Stimulated activated CD4-positive, alpha-beta T cell treated with anti-CD3 and anti-CD28 coated beads, Interleukin-4, amount 100 ng/mL, for 4 hours (primary cell): ENCODE measurements at places on chromosomes 7 and 10.

- no peak for DNase-seq
Observed at GRCh38 chr10:11830836-11831519, 7.8 kb downstream of the PROSER2 start.

DNA sequence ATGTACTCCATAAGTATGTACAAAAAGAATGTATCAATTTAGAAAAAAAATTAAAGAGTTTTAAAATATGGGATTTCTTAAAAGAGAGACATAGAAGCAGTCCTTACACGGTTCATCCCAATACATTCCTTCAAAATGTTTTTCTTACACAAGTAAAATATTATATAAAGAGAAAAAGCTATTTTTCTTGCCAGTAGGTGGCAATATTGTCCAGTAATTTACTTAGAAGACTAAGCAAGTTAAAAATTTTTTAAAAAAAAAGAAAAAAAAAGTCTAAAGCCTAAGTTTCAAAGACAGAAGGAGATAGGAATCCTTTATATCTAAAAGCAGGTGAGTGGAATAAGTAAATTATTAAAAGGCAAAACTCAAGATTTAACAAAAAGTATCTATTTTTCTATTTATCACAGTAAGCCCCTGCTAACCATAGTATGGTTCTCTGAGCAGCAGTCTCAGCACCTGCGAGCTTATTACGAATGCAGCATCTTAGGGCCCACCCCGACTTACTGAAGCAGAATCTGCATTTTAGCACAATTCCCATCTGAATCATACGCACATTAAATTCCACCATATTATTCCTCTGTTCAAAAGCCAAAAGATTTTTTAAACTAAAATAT, 240.6 kb downstream of the DGKI start:
- DNase-seq = no peak

- peak; percentile 61 for DNase-seq
Observed at GRCh38 chr7:5704534-5704922, 76.9 kb downstream of the RNF216 start.

- DNase-seq = no peak
Observed at GRCh38 chr7:20529260-20529659, 86.2 kb upstream of the ABCB5 start.

DNA sequence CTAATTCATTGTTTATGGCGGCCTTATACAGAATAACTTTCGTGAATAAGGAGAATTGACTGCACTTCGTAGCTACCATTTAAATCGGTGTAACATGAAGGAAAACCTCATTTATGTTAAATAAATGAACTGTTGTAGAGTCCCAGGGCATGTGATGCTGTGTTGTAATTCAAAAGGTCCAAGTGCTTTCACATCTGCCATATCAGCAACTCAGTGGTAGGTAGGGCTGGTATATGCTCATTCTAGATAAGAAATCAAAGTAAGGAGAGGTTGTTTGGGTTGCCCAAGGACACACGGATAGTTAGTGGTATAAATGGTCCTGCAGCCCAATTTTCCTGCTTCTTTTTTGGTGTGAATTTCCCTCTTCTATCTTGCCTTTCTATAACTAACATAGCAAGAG, 15.8 kb downstream of the BBS9 start:
- DNase-seq = no peak

GRCh38 chr10:117221156-117221711, 19.7 kb upstream of the SLC18A2 start:
- no peak for DNase-seq

- DNase-seq = no peak
Observed at GRCh38 chr10:91700788-91701444, 68.0 kb upstream of the PPP1R3C start.

GRCh38 chr10:84608126-84608525, 279.7 kb downstream of the CCSER2 start:
- DNase-seq = no peak

- DNase-seq = no peak
Observed at GRCh38 chr10:131580674-131581073, 269.2 kb upstream of the TCERG1L start.

DNA sequence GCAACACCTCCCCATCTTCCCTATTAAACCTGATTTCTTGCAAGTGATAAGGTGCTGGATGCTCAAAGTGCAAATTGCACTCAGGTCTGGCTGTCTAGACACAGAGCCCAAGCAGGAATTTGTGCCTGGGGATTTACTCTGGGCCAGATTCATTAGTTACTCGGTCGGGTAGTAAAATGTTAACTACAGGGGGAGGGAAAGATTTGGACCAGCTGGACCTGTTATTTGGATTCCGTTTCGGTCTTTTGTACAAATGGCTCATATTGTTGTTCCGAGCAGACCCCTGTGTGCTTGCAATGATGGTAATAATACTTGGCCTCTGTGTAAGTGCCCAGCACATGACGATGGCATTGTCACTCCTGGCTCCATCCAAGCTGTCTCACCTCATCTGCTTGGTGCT, 609.6 kb downstream of the KCNMA1 start:
- no peak for DNase-seq

- DNase-seq = no peak
Observed at GRCh38 chr10:69316313-69317059, 38.2 kb downstream of the HK1 start.

DNA sequence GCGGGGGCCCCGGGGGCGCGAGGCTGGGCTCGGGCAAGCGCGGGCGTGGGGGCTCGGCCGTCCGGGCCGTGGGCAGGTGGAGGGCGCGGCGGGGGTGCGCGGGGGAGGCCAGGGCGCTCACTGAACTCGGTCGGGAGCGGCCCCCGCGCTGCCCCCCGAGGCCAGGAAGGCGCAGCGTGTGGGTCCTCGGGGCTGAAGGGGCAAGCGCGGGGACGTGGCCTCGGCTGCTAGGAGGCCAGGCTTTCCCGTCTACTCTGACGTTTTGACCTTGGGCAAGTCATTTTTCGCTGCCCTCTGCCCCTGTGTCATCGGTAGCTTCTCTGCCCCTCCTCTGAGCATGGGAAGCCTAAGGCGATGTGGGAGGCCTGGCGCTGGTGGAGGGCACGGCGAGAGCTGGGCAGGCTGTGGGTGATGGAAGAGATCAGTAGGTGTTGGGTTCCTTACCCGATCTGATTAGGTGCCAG, 441 bp downstream of the FBH1 start:
- peak; percentile 8 for DNase-seq

DNA sequence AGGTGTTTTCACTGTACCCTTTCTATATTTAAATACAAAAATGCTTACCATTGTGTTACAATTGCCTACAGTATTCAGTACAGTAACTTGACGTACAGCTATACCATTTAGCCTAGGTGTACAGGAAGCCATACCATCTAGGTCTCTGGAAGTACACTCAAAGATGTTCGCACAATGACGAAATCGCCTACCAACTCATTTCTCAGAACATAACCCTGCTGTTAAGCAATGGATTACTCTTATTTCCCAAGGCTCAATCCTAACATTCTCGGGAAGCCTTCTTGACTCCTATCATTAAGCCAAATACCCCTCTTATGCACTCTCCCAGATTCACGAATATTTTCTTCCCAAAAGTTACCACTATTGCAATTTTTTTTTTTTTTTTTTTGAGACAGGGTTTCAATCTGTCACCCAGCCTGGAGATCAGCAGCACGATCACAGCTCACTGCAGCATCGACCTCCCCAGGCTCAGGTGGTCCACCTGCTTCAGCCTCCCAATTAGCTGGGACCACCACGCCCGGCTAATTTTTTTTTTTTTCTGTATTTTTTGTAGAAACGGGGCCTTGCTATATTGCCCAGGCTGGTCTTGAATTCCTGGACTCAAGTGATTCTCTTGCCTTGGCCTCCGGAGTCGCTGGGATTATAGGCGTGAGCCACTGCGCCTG, 1.5 kb downstream of the CWF19L1 start:
- no peak for DNase-seq

- DNase-seq = no peak
Observed at GRCh38 chr7:15341817-15342216, 220.0 kb downstream of the AGMO start.

DNA sequence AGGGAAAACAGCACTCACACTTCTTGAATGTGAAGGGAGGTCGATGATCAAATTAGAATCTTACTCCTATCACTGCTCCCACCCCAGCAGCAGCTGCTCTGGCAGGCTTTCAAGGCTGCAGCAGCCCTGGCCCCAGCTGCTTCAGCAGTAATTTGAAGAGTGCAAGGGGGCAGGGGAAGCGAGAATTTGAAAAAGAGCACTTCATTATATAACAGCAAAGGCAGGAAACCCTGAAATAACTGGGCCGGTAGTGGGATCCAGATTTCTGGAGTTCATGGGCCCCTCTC, 44.9 kb downstream of the MYPN start:
- DNase-seq = no peak

GRCh38 chr7:157007470-157008066, 2.9 kb downstream of the MNX1 start:
- DNase-seq = no peak

DNA sequence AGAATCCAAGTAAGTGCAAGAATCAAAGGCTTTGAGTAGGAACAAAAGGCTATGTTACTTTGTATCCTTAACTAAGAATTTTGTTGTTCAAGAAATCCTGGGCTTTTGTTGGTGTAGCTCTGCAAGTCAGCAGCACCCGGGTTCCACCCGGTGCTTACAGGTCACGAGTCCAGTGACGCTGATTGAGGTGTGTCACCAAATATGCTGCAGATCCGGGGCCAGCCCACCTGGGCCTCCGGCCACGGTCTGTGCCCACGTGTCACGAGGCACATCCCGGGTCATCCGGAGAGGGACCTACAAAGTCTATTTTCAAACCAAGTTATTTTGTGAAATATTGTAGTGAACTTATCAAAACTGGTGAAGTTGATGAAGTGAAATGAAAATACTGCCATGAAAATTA, 103.1 kb downstream of the MGMT start:
- no peak for DNase-seq

- DNase-seq = no peak
Observed at GRCh38 chr7:70410134-70410750, 721.7 kb upstream of the GALNT17 start.

DNA sequence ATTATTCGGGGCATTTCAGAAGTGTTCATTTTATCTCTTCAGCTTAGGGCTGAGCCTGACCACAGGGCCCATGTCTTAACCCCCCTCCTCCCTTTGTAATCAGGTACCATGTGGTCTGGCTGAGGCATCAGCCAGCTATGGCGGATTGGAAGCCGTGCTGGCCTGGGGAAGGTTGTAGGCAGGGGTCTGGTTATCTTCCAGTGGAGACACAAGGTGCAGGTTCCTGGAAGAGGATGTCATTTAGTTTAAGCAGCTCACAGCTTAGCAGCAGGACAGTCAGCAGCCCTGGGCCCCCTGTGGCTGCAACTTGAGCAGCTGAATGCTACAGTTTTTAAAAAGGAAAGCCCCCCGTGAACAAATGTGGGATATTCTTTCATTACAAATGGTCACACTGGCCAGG, 22.1 kb downstream of the BAG3 start:
- DNase-seq = no peak

DNA sequence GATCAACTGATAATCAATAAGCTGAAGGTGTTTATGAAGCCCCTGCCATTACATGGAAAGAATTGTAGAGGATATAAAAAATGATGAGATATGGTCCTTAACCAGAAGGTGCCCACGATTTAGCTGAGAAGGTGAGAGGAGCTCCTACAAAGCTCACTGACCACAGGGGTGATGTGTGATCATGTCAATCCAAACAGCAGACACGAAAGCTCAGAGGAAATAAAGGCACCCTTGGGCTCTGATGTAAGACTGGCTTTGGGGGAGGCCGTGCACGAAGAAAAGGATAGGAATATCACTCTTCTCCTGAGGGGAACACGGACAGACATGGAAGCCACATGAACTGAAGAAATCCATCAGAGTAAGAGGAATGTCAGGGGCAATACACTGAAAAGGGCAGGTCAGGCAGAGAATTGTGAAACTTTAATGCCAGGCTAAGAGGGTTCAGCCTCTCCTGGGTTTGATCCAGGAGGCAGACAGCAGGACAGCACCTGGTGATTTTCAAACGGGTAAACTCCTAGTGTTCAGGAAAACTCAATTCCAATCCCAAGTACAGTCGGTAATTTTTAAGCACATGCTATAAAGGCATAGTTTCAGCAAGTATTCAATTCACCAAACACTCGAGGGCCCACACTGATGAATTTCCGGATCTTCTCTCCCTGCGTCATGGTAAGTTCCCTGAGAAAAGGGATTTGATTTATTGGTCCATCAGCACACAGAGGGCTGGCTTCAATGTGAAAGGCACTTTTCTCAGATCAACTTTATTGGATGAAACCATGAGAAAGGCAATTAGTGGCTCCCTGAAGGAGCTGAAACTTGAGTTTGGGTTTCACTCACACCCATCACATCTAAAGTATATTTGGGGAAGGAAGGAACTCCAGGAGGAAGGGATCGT, 163.8 kb downstream of the PRPF18 start:
- DNase-seq = no peak

GRCh38 chr10:3636356-3637181, 148.4 kb downstream of the KLF6 start:
- no peak for DNase-seq

DNA sequence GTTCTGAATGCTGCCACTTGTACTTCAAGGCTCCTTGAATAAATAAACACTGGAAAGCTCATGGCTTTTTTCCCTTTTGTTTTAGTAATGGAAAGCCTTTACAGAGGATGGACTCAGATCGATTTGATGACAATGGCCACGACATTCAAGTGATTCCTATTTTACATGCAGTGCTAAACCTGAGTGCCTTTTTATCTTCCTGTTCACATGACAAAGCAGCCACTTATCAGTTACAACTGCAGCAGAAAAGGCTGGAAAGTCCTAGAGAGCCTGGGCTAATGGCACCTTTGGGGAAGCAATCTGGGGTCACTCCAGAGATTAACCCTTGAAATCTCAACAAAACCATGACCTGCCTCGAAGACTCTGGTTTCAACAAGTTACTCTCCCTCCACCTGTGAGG, 249.0 kb upstream of the AUTS2 start:
- DNase-seq = no peak

DNA sequence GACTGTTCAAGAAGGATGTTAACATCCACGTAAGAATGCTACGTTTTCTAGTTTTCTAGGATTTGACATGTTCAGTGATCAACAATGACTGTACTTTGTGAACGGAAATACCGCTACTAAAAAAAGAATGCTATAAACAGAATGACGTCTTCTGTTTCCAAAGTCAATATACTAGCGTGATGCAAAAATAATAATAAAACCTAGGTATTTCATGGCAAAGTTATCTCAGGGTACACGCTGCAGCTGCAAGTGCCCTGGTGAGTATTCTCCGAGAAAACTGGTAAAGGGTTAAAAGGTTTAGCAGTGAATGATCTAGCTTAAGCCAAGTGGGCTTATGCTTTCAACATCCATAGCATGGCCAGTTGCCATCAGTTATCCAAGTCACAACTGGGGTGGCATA, 653.3 kb upstream of the PFKP start:
- no peak for DNase-seq
